HAP-1 (cell line): ENCODE measurements at places on chromosomes 12 and 14.

GRCh38 chr12:46839232-46839631 lies 13.4 kb upstream of the SLC38A4 start:
- DNase-seq: no peak

- no peak for DNase-seq
These were observed 144.0 kb downstream of the EGLN3 start for GRCh38 chr14:33806905-33807304.

GRCh38 chr12:106918746-106919145 lies 37.0 kb upstream of the TMEM263 start:
- DNase-seq: peak; percentile 85

DNA sequence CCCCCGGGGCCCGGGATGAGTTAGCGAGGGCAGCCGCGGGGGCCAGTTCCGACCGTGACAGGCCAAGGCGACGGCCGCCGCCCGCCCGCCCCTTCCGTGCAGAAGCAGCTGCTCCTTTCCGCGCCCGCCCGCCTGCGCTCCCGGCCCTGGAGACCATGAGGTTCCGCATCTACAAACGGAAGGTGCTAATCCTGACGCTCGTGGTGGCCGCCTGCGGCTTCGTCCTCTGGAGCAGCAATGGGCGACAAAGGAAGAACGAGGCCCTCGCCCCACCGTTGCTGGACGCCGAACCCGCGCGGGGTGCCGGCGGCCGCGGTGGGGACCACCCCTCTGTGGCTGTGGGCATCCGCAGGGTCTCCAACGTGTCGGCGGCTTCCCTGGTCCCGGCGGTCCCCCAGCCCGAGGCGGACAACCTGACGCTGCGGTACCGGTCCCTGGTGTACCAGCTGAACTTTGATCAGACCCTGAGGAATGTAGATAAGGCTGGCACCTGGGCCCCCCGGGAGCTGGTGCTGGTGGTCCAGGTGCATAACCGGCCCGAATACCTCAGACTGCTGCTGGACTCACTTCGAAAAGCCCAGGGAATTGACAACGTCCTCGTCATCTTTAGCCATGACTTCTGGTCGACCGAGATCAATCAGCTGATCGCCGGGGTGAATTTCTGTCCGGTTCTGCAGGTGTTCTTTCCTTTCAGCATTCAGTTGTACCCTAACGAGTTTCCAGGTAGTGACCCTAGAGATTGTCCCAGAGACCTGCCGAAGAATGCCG lies 699 bp downstream of the MGAT2 start:
- DNase-seq: peak; percentile 39

DNA sequence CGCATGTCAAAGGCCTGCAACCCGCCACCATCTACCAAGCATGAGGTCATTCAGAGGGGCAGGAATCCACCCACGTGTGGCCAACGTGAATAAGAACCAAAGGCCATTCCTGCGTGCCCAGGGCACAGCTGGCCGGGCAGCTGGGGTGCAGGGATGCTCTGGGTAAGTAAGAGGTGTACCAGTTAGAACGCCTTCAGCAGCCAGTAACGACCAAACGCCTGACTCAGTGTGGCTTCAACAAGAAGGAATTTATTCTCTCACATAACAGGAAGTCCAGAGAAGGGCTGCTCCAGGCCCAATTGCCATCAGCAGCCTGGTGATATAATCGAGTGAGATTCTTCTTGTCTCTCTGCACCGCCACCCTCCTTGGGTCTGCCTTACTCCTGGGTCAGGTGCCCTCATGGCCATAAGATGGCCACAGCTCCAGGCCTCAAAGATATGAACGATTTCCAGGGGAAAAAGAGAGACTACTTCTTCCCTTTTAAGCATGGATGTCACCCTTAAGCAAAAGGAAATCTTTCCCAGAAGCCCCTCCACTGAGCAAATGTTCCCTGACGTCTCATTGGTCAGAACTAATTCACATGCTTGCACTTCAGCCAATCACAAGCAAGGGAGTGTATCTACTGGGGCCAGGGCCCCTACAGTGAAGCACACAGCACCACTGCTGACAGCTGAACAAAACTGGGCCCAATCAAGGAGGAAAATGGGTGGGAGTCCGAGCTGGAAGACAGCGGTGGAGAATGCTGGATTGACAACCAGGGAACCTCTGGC lies 7.3 kb downstream of the TTC7B start:
- no peak for DNase-seq

DNA sequence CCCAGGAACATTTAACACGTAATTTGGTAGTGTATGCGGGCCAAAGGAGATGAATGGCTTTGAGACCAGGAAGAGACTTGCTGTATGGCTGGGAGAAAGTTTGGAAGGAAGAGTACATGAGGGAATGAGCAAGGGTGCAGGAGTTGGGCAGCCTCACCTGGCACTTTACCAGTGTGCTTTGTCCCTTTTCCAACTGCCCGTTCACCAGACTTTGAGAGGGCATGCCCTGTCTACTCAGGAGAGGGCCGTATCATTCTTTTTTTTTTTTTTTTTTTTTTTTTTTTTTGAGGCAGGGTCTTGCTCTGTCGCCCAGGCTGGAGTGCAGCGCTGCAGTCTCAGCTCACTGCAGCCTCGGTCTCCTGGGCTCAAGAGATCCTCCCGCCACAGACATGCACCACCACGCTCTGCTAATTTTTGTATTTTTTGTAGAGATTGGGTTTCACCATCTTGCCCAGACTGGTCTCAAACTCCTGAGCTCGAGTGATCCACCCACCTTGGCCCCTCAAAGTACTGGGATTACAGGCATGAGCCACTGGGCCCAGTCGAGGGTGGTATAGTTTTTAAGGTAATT lies 6.5 kb downstream of the DYNC1H1 start:
- no peak for DNase-seq

- no peak for DNase-seq
These were observed 163.6 kb upstream of the DYRK2 start for GRCh38 chr12:67484791-67485480.

- no peak for DNase-seq
These were observed 217.0 kb downstream of the BCL11B start for GRCh38 chr14:99055019-99055418.

DNA sequence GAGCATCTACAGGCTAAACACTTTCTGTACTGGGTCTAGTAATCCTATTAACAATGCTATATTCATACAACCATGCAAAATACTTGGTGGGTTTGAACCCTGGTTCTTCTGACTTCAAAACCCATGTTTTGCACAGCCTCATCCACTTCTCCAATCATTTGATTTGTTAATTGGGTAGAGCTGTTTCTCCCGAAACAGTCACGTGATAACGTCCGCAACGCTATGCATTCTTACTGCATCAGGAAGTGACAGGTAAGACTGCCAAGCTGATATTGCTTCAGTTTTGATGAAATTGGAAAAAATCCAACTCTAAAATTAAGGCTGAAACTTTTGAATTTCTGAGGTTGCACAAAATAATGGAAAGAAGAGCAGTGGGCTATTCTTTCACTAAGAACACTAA lies 30.4 kb upstream of the RNU6-7 start:
- DNase-seq: no peak

- no peak for DNase-seq
These were observed 62.4 kb upstream of the FOXG1 start for GRCh38 chr14:28704153-28704552.

DNA sequence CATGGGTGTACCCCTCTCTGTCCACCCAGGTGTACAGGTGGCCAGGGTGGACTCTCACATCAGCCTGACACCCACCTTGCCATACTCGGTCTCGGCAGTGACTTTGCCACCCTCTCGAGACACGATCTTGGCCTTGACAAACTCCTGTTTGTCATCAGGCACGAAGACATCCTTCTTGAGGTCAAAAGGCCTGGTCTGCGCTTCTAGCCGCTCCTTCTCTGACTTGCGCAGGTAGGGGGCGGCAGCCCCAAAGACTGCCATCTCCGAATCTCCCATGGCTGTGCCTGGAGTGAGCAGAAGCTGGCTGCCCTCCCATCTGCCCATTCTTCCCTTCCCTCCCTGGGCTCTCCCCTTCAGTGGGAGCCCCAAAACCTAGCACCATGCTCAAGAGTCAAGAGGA lies 2.0 kb downstream of the MYH7 start:
- no peak for DNase-seq

DNA sequence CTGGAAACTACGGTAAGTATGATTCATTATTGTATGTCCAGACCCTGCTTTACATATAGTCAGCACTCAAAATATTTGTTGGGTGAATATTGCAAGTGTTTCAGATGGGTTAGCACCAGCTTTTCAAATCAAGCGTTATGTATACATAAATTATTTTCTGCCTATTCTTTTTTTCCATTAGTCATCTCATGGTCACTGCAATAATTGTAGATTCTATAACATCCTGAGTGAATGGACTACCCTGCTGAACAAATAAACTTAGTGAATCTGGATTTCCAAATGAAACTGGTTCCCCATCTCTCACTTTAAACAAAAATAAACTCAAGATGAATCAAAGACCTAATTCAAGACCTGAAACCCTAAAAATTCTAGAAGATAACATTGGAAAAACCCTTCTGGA lies 152.3 kb downstream of the DIO2 start:
- no peak for DNase-seq

- DNase-seq: no peak
These were observed 80.4 kb upstream of the DNM1L start for GRCh38 chr12:32598688-32599087.

GRCh38 chr12:65015850-65016249 lies 105.3 kb downstream of the WIF1 start:
- DNase-seq: no peak

DNA sequence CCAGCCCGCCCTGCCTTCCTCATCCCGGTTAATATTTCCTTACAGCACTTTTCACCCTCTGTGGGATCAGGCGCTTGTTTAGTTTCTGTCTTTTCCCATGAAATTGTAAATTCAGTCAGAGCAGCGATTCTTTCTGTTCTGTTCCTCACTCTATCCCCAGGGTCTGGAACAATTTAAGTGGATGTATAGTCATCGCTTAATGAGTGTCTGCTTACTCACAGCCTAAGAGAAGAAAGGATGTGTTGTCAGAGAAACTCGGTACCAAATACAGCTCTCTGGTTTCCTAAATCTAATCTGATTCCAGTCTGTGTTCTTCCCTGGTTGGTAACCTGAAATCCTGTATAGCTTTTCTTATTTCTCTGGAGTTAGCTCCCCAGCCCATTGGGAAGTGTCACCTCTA lies 44.9 kb downstream of the FOS start:
- no peak for DNase-seq

DNA sequence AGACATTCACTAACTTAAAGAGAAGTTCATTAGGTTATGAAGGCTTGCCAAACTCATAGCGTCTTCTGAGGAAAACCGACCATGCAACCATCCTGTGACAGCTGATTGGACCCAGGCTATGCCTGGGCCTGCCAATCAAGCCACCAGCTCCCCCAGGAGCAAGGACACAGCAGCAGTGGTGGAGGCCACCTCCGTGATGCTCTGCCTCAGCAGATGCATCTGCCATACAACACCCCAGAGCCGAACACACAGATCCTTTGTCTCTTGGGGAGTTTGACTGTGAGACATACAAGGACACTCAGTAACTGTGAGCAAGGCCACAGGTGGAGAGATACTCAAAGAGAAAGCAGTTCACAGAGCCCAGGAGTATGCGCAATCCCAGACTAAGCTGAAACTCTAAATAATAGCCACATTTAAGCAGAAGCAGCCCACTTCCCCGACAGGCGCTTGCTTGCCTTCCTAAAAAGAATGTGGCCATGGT lies 10.0 kb upstream of the CNIH1 start:
- DNase-seq: no peak

- DNase-seq: no peak
These were observed 10.4 kb upstream of the KRT7 start for GRCh38 chr12:52222692-52223091.

- no peak for DNase-seq
These were observed 693.3 kb upstream of the TBX3 start for GRCh38 chr12:115377230-115377629.

DNA sequence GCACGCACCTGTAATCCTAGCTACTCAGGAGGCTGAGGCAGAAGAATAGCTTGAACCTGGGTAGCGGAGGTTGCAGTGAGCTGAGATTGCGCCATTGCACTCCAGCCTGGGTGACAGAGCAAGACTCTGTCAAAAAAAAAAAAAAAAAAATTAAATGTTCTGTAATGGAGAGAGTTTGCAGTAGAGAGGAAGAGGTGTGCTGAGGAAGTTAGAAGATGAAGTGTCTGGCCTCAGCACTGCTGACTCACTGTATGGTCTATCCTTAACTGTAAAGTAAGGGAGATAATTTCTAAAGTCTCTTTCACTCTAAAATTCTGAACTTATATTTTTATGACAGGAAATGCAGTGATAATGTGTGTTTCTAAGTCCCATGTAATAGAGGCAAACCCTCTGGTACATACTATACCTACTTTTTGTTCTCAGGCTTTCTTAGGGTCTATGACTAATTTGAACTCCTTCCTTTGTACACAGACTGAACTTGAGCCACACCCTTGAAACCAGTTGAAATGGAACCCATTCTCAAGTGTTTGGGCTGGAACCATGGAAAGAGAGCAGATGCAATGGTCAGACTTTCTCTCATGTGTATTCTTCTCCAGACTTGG lies 278.1 kb upstream of the FAR2 start:
- DNase-seq: no peak

DNA sequence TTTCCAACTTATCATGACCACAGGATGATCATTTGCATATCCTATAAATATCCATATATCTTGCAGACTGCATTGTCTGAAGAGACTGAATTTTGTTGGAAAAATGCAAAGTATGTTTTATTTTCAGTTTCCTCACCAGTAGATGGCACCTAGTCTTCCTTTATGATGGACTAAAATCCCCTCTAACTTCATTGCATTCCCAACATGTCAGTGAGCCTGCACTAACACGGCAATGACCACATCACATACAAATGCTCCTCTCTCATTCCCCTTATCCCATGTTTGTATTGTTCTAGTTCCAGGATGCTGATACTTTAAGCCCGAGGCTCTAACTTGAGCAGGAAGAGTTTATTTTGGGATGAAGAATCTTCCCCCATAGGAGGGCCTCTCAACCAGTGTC lies 24.7 kb upstream of the MYBPC1 start:
- peak; percentile 78 for DNase-seq

GRCh38 chr14:63361790-63362189 lies 43.1 kb upstream of the GPHB5 start:
- DNase-seq: no peak

GRCh38 chr12:123102366-123102765 lies 48.5 kb downstream of the PITPNM2 start:
- no peak for DNase-seq

DNA sequence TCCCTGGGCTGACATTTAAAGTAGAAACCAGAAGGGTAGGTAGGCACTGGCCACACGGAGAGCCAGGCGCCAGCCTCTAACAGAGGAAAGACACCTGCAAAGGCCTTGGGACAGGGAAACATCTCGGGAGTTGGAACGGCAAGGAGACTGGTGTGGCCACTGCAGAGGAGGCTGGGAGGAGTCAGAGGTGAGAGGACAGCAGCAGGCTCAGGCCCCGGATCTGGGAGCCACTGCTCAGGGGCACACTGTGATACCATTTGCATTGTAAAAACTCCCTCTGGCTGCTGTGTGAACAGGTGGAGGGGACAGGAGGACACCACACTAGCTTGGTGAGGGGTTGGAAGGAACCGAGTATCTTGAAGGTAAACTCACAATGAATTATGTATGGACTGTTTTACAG lies 2.7 kb downstream of the ANHX start:
- DNase-seq: no peak

DNA sequence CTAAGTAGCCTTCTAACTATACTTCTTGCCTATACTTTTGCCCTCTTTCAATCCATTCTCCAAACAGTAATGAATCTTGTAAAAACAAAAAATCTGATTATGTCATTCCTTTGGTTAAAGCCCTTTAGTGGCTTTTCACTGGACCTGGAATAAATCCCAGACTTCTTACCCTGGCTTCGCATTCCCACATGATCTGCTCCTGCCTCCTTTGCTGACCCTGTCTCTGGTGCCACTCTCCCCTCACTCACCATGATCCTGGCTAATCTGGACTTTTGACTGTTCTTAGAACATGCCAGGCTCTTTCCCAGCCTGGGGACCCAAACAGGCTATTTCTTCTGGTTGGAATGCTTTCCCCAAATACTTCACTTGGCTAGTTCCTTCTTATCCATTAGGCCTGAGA lies 7.9 kb downstream of the MIA2 start:
- DNase-seq: no peak
